A549 treated with GW870086 at 1 μM for 4 hours (cell line): ENCODE measurements at places on chromosomes 1 and 21. TPM values are rescaled to one million over a fixed set of nuclear protein-coding genes. Genes with fewer than 3 reads are reported as not detected.

ZNF593OS gene
- total RNA-seq: 0.26 to 0.31 TPM in 2 of 5 replicates, not detected in the others

ZNF697 gene
- total RNA-seq: 1.6 to 2.2 TPM (median 1.8 TPM) in 5 replicates

NOL9 gene
- total RNA-seq: 3.5 to 5.2 TPM (median 4.4 TPM) in 5 replicates

CFHR3 gene
- 0.08 to 0.20 TPM (median 0.15 TPM) in 4 of 5 replicates, not detected in the other for total RNA-seq

SPRR2F gene
- total RNA-seq: not detected in 5 replicates

AGBL4 gene
- not detected in 5 replicates for total RNA-seq
